ENCODE measurements at places on chromosomes 2 and 18. TPM values are rescaled to one million over a fixed set of nuclear protein-coding genes. Genes with fewer than 3 reads are reported as not detected.
A peak's percentile ranks its signal among the peaks of the same experiment; 100 is the strongest.

GRCh38 chr2:174326161-174327020 lies 8.4 kb upstream of the SP9 start:
- H3K4me3 ChIP-seq, result peak overlapping the region; percentile 40
- H3K4me1 ChIP-seq, result peaks cover 15% of the 10 kb centered on the region
- no peaks in the 10 kb centered on the region for H3K36me3 ChIP-seq
- DNase-seq, result no peak

GRCh38 chr18:13067124-13067523 lies 76.0 kb downstream of the CEP192 start:
- no peaks in the 10 kb centered on the region for H3K4me1 ChIP-seq
- no peak overlapping the region for H3K27ac ChIP-seq
- H3K4me3 ChIP-seq, result no peak overlapping the region
- H3K27me3 ChIP-seq, result no peaks in the 10 kb centered on the region
- no peak for DNase-seq
- no peaks in the 10 kb centered on the region for H3K36me3 ChIP-seq

DNA sequence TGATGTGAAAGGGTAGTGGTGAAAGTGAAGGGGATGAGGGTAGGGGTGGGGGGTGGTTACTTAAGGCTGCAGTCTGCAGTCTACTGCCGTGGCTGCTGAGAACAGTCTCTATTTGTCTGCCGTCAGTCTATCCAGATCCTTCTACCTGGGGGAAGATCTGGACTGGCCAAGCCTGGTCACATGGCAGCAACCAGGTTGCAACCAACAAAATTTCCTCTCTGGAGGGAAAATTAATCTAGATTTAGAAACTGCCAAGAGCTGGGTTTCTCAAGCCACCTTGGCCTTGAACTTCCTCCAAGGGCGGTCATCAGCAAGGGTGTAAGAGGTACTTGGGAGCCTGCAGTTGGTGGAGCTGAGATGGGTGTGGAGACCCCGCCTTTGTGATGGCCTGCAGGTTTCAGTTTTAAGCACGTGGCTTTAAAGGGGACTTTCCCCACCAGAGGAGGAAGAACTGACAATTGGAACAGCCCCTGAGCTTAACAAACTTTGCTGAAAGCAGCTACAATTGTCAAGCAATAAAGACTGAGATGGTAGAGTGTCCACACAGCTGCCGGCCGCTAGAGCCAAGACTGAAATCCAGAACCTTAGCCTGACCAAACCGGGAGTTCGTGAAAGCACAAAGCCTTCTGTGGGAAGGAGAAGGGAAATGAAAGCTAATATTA lies 31.4 kb upstream of the KCMF1 start:
- H3K27me3 ChIP-seq, result no peaks in the 10 kb centered on the region
- no peak overlapping the region for H3K27ac ChIP-seq
- no peak overlapping the region for H3K4me3 ChIP-seq

DNA sequence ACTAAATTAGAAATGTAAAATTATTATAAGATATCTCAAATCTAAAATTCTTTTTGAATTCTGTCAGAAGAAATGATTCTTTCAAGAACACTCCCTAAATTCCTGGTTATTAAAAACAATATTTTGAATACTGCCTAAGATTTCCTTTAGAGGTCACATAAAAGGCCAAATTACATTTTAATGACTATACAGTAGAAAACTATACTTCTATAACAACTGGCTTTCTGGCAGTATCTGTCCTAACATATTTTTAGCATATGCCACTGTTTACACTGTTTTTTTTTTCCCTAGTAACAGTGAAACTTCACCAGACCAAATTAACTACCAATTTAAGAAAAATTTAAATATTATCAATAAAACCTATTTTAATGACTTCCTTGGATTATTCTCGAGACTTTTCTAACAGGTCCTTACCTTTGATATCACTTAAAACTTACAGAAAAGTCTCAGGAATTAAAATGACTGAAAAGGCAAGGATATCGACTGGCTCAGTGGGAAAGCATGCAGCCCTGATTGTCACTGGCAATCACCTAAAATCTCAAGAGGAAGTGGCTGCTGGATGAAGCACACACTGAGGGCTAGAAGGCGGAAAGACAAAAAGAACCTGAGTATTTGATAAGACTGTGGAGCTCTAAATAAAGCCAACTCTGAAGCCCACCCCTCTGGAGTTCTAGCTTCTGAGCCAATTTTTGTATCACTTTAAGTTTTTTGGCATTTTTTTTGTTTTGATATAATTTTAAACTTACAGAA lies 59.6 kb downstream of the SPIRE1 start:
- no peak for DNase-seq
- no peak overlapping the region for H3K27ac ChIP-seq
- H3K4me1 ChIP-seq, result no peaks in the 10 kb centered on the region
- H3K36me3 ChIP-seq, result no peaks in the 10 kb centered on the region
- H3K4me3 ChIP-seq, result no peak overlapping the region

- no peak overlapping the region for H3K27ac ChIP-seq
- H3K36me3 ChIP-seq, result no peaks in the 10 kb centered on the region
- H3K4me1 ChIP-seq, result no peaks in the 10 kb centered on the region
- no peaks in the 10 kb centered on the region for H3K27me3 ChIP-seq
- no peak for DNase-seq
Observed at GRCh38 chr2:8598295-8599165, 83.3 kb upstream of the ID2 start.

The CAVIN2 gene
- 4.1 TPM for total RNA-seq

Data from testis (tissue), 5 donors.